ENCODE measurements at places on chromosomes 7 and 10.

DNA sequence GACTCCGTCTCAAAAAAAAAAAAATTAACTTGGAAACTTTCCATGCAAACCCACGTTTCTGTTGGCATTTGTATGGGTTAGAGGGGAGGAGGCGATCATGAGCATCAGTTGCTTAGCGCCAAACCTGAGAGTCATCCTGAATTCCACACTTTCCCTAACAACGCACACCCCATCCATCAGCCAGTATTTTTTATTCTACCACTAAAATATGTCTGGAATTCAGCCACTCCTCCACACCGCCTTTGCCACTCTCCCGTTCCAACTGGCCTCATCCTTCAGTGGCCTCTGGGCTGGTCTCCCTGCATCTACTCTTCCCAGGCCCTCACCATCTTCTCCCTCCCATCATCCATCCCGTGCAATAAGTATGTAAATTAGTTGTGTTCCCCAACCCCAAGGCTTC is 4.7 kb upstream of the LMBR1 start:
- DNase-seq: no peak

- DNase-seq: peak; percentile 15
Measured at GRCh38 chr7:2019711-2020511, 212.8 kb downstream of the MAD1L1 start.

- DNase-seq: no peak
Measured at GRCh38 chr7:28276298-28276697, 95.7 kb upstream of the JAZF1 start.

DNA sequence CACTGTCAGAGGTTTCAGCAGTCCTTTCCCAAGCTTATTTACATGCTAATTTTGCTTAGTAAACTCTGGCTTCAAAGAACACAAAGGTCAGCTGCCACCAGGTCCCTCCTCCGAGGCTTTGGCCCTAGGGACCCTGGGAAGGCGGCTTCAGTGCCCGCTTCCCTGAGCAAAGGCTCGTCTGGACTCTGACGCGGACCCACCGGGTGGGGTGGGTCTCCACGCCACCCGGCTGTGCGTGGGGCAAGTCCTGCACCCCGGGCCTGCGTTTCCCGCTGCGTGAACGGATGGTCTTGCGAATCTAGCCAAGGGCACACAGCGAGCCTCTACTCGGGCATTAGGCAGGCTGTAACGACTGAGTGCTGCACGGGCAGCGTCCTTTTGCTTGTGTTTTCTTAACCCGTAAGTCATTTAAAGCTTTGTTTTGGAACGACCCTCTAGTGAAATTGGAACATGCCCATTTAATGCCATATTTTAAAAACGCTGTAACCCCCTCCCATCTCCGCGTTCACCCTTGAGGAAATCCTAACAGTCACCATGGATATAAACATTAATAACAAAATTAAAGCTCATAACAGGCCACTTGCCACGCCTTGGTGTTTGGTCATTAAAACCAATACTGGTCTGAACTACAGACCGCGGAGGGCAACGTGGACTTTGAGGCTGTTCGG is 828 bp downstream of the BNIP3 start:
- DNase-seq: no peak

- no peak for DNase-seq
Measured at GRCh38 chr7:38673795-38674194, 42.6 kb upstream of the AMPH start.

GRCh38 chr7:2084781-2085505 is 147.8 kb downstream of the MAD1L1 start:
- DNase-seq: no peak

DNA sequence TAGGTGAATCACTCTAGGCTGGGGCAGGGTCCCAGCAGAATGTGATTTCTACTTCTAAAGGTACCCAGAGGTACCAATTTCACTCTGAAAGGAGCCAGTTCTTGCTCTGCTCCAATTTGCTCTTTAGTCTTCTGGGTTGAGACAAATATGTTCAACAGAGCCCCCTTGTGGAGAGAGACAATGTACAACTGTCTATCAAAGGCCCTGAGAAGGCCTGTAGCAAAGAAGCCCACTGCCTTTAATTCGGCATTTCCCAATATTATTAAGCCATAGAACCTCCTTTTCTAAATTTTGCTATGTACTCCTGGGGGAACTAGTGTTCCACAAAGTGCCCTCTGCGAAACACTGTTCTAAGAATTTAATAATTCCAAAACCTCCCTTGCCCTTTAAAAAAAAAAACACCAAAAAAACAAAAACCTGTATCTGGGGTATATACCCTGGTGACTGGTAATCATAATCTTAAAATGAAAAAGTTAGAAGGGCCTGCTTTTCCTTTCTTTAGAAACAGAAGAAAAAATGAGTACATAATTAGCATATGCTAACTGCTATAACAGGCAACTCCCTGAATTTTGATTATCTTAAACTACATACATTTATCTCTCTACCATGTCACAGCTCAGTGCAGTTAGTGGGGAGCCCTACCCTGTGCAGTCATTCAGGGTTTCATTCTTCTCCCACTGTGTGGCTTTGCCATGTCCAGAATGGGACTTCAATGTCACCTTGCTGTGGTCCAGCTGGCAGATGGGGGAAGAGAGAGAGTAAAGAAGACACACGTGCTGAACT is 160.9 kb upstream of the BMPER start:
- no peak for DNase-seq

DNA sequence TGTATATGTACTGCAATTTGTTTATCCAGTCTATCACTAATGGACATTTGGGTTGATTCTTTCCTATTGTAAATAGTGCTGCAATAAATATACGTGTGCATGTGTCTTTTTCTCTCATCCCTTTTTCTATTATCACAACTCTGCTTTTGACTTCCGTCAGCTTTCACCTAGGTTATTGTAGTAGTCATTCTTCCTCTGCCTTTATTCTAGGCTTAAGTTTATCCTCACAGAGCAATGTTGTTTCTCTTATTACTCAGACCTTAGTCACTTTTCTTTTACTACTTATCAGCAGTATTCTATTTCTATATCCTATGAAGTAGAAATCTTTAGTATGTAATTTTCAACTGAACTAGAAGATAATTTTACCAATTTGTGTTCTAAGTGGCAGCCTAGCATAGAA is 175.3 kb upstream of the SEMA3E start:
- no peak for DNase-seq

GRCh38 chr10:90047243-90047729 is 345.9 kb downstream of the KIF20B start:
- no peak for DNase-seq

DNA sequence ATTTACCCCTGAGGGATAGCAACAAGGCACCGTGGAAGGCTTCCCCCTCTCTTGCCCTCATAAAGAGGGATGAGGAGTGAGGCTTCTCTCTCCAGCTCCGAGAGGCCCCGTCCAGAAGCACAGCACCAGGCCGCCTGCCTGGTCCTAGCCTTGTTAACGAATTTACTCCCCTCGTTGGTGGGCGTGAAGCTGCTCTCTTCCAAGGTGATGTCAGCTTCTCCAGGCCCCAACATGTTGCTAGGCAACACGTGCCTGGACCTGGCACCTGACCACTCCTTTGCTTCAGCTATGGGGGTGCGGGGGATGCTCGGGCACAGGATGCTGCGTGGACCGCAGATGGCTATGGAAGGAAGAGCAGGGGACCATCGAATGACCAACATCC is 135.2 kb upstream of the MGMT start:
- DNase-seq: no peak

- no peak for DNase-seq
Measured at GRCh38 chr7:141220263-141220880, 146.5 kb downstream of the TMEM178B start.

DNA sequence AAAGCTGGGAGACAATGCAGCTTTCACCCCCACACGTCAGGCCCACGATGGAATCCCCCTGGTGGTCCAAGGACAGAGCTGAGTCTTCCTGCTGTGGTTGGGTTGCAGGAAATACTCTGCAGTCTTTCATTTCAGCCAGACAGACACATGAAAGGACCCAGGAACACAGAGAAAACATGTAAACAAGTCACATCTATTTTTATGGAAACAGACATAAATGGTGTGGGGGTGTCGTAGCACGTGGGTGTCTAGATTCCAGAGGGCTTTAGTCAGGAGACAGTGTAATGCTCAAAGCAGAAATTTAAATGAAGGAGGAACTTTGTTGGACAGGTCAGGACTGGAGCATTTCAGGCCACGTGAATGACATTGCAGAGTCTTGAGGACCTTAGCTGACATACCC is 444.6 kb downstream of the SUGCT start:
- DNase-seq: no peak

DNA sequence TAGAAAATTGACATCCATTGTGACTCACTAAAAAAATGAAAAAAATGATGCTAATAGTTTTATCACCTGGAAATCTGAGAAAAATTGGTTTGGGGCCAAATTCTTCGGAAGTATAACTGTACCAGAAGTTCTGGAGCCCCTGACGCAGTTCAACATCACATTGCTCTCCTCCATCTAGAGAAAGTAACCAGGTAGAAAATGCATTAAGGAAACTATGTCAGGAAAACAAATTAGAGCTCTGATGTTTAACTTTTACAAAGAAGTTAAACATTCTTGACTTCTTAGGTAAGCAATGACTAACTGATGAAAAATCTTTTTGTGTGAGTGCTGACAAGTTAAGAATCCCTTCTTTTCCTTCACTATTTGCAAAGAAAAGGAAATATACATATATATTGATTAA is 61.1 kb upstream of the TMEM196 start:
- no peak for DNase-seq

GRCh38 chr7:100088621-100089457 is at the start of gene COPS6:
TSS of gene COPS6 (plus strand) at chr7:100088969. CDS start at chr7:100088991, 22 bp downstream.
- peak; percentile 86 for DNase-seq

- DNase-seq: no peak
Measured at GRCh38 chr7:23539494-23539907, 7.7 kb upstream of the TRA2A start.

DNA sequence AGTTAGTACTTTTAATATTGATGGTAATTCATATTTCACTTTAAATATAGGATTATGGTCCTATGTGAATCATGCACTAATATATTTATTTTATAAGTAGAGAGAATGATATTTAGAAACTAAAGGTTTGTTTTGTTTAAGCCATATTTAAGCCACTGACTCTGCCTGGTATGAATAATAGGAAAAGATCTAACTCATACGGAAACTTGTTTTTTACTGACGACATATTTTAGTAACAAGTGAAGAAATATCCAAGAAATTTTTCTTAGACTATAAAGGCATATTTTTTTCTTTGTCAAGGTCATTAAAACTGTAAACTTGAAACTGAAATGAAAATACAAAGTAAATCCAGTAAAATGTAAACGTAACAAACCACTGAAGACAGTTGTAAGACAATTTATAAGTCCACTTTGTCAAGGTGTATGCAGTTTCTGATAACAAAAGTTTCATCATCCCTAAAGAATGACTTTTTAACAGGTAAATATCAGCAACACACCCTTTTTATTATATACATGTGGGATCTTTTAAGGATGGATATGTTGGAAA is 147.1 kb downstream of the PHF14 start:
- no peak for DNase-seq

- no peak for DNase-seq
Measured at GRCh38 chr7:27546610-27547009, 116.1 kb downstream of the HIBADH start.

DNA sequence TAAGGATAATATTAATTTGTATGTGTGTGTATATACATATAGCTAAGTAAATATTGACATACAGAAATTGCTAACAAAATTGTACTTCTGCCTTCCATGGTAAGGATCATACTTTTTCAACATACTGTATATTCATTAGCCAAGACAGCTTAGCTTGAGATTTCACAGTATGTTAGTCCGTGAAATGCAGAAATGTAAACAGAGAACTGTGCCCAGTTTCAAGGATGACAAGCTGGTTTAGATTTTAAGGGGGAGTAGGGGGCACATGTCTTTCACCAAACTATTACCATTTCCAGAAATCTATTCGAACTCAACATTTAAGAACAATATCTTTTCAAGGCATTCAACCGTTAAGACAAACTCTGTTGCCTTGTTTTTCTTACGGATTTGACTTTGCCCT is 182.2 kb downstream of the SORCS1 start:
- DNase-seq: no peak

GRCh38 chr7:15305002-15305600 is 256.7 kb downstream of the AGMO start:
- no peak for DNase-seq

- no peak for DNase-seq
Measured at GRCh38 chr7:22872096-22872807, 49.6 kb upstream of the TOMM7 start.

DNA sequence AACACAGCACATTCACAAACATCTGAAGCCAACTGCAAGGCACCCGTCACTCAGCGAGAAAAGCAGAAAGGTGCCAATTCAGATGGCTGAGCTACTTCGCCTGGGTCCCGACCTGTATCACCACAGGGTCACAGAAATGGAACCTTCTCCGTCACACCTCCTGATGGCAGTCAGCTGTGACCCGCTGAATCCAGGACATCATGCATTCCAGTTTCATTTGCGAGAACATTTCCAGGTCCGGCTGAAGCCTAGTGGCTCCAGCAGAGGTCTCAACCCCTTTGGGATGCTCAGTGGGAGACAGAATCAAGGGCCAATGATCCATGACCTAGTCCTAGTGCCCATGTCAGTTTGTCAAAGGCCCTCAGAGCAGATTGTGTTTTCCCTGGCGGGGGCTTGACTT is 193.6 kb upstream of the KLF14 start:
- DNase-seq: no peak

GRCh38 chr10:11018432-11018841 is 765 bp downstream of the CELF2 start:
- DNase-seq: no peak

DNA sequence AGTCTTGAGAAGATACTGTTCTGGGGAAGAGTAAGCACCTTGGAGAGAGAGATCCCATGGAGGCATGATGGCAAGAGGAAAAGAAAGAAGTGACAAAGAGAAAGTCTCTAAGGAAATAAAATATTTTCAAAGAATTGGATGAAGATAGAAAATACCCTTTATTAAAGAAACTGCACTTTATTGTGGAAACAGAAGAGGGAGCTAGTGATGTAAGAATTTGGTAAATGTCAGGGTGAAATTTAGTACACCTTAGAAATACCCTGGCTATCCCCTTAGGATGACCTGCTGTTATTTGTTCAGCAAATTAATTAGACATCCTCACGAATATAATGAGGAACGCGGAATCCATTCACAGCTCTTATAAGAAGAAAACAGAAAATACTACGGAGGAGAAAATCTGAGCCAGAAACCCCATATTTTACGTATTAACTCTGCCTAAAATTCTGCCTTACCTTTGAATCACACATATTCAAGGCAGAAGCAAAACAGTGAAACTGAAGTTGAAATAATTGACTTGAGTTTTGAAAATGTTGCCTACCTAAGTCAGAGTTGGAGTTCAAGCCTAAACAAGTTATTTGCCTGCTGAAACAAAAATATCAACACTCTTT is 90.7 kb downstream of the TFPI2 start:
- no peak for DNase-seq

GRCh38 chr7:151115836-151116418 is 29.7 kb downstream of the AGAP3 start:
- DNase-seq: no peak

- DNase-seq: no peak
Measured at GRCh38 chr10:18334116-18334867, 194.1 kb downstream of the CACNB2 start.

- no peak for DNase-seq
Measured at GRCh38 chr7:128349466-128349825, 5.7 kb upstream of the RBM28 start.
